Breast epithelium (tissue), 4 donors: ENCODE measurements at places on chromosomes 5 and 9. TPM values are rescaled to one million over a fixed set of nuclear protein-coding genes. Genes with fewer than 3 reads are reported as not detected.

DNA sequence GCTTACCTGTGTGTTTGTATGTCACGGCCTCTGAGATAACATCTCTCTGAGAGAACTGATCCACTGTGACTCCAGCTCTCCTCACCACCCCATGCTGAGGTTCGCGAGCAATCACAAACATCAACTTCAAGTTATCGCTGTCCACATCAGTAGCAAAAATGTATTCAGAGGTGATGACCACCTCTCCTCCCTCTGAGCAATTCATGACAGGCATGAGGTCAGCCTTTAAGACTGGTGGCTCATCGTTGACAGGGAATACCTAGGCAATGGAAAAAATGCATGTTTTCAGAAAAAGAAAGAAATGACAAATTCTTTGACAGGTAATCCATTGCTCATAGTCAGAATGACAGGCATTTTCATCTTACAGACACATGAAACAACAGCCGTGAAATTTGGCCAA is 90.3 kb upstream of the CER1 start:
- no peak overlapping the region for H3K4me3 ChIP-seq
- DNase-seq = no peak
- no peaks in the 10 kb centered on the region for H3K27me3 ChIP-seq
- no peaks in the 10 kb centered on the region for H3K4me1 ChIP-seq
- H3K36me3 ChIP-seq = no peaks in the 10 kb centered on the region

DNA sequence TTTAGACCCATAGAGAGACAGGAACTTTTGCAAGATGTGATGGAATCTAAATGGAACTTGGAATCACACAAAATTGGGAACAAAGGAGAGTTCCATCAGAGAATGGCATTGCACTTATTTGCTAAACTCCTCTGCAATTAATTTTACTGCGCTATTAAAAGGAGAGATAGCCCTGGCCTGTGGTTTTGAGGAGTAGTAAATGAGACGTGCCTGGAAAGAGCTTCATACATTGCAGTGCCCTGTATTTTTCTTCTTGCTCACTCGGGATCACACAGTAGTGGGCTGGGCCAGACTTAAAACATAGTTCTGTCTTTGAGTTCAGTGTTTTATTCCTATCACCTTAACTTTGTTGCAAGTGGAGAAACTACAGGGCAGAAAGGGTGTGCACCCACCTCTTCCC is 94.4 kb upstream of the SLC27A6 start:
- no peak for DNase-seq
- H3K4me1 ChIP-seq = no peaks in the 10 kb centered on the region
- no peak overlapping the region for H3K4me3 ChIP-seq
- no peak overlapping the region for H3K27ac ChIP-seq
- no peaks in the 10 kb centered on the region for H3K36me3 ChIP-seq

The LRRC26 gene
- total RNA-seq = not detected

- DNase-seq = no peak
- H3K4me1 ChIP-seq = peaks cover 26% of the 10 kb centered on the region
- H3K4me3 ChIP-seq = no peak overlapping the region
- H3K36me3 ChIP-seq = no peaks in the 10 kb centered on the region
- no peaks in the 10 kb centered on the region for H3K27me3 ChIP-seq
Observed at GRCh38 chr5:154473581-154474283, 4.3 kb downstream of the HAND1 start.

DNA sequence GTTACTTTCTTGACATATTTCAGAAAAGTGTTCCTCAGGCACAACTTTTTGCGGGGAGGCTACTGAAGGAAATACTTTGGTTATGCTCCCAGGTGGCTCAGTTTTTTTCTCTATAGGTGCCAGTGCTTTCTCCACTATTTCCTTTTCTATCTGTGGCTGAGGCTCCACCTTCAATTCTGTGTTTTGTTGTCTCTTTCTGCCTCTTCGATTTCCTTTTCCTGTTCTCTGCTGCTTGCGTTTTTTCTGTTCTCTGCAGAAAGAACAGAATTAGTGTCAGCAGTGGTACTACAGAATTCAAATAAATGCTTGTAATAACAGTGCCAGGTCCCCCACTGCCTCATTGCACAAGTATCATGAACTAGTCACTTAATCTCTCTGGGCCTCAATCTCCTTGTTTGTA is 7.0 kb downstream of the HEMGN start:
- no peaks in the 10 kb centered on the region for H3K36me3 ChIP-seq
- no peak for DNase-seq
- H3K27ac ChIP-seq = no peak overlapping the region
- H3K4me3 ChIP-seq = no peak overlapping the region
- H3K27me3 ChIP-seq = peaks cover 24% of the 10 kb centered on the region

The CDC42SE2 gene
- 39.4 TPM for total RNA-seq

- H3K4me1 ChIP-seq = no peaks in the 10 kb centered on the region
- no peak overlapping the region for H3K27ac ChIP-seq
- H3K36me3 ChIP-seq = no peaks in the 10 kb centered on the region
Observed at GRCh38 chr9:116490321-116490720, 196.8 kb upstream of the TRIM32 start.

The DOCK8 gene
- 20.8 TPM for total RNA-seq

The SLC6A7 gene
- total RNA-seq = 0.16 TPM

GRCh38 chr9:30519756-30520155 is 1864.7 kb upstream of the ACO1 start:
- no peak overlapping the region for H3K4me3 ChIP-seq
- no peak for DNase-seq
- H3K4me1 ChIP-seq = no peaks in the 10 kb centered on the region
- H3K36me3 ChIP-seq = no peaks in the 10 kb centered on the region

DNA sequence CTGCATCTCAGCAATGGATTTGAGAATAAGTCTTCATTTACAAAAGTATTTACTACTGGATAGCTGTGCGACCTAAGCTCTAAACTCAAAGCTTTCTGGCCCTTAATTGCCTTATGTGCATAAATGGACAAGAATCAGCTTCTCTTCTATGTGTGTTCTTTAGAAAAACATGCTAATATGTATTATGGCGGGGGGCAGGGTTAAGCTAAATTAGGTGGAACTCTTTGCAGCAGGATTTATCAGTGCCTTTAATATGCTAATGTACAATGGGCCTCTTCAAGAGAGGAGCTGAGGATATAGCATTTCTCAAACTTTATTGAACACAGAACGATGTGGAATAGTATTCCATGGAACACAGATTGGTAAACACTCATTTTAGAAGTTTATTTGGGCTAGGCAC is 10.0 kb upstream of the NIPAL4 start:
- no peak for DNase-seq
- no peaks in the 10 kb centered on the region for H3K36me3 ChIP-seq
- H3K4me1 ChIP-seq = no peaks in the 10 kb centered on the region
- no peak overlapping the region for H3K27ac ChIP-seq

The PDLIM4 gene
- 71.4 TPM for total RNA-seq

- no peaks in the 10 kb centered on the region for H3K27me3 ChIP-seq
- no peaks in the 10 kb centered on the region for H3K4me1 ChIP-seq
- H3K4me3 ChIP-seq = no peak overlapping the region
Observed at GRCh38 chr5:135007749-135008363, 26.2 kb downstream of the PITX1 start.

GRCh38 chr5:72377910-72378638 is 57.9 kb downstream of the PTCD2 start:
- no peak overlapping the region for H3K4me3 ChIP-seq
- no peak for DNase-seq
- peak overlapping the region; percentile 10 for H3K27ac ChIP-seq

The FBXO38 gene
- total RNA-seq = 80.9 TPM

GRCh38 chr5:159458217-159458711 is 128.0 kb upstream of the IL12B start:
- H3K27me3 ChIP-seq = peaks cover 9% of the 10 kb centered on the region
- no peak overlapping the region for H3K27ac ChIP-seq
- H3K4me1 ChIP-seq = no peaks in the 10 kb centered on the region
- H3K4me3 ChIP-seq = no peak overlapping the region
- no peak for DNase-seq

- no peak overlapping the region for H3K27ac ChIP-seq
- H3K4me3 ChIP-seq = no peak overlapping the region
- H3K27me3 ChIP-seq = no peaks in the 10 kb centered on the region
- H3K36me3 ChIP-seq = no peaks in the 10 kb centered on the region
- no peak for DNase-seq
Observed at GRCh38 chr9:6467006-6467625, 54.1 kb downstream of the UHRF2 start.

DNA sequence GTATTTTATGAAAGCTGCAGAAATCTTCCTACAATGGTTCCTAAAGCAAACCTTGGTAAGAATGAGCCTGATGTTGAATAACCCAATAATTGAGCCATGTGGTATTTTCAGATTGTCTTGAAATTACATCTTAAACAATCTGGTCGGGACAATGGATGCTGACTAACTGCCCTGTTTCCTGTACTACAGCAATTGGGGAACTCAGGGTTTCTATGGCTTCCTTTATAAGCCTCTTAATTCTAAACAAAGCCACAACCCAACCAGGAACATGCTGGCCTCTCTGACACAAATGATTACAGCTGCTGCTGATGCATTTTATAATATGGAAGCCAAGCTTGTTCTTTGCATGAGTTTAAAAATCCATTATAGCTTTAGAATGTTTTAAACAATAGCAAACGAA is 30.2 kb downstream of the PTPN3 start:
- no peaks in the 10 kb centered on the region for H3K4me1 ChIP-seq
- no peaks in the 10 kb centered on the region for H3K27me3 ChIP-seq
- no peak overlapping the region for H3K4me3 ChIP-seq
- no peak overlapping the region for H3K27ac ChIP-seq
- H3K36me3 ChIP-seq = no peaks in the 10 kb centered on the region

The ADAM19 gene
- total RNA-seq = 3.6 TPM

DNA sequence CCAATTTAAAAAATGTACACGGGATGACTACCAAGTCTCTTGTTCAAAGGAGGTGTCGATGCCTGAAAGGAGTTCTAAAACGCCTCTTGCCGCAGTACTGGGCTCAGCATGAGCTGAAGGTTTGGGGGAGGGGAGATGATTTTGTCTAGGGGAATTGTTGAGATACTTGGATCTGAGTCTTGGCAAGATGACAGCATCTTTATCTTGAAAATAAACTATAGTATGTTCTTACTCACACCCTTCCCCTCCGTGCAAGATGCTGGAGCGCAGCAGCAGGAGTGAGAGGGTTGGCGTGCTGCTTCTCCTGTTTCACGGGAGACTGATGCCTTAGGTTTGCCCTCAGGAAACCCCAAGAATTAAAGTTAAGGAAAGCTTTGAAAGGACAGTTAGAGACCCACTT is 47.3 kb downstream of the FAM78A start:
- no peak overlapping the region for H3K27ac ChIP-seq
- no peak overlapping the region for H3K4me3 ChIP-seq
- DNase-seq = no peak
- H3K27me3 ChIP-seq = no peaks in the 10 kb centered on the region
- H3K36me3 ChIP-seq = peaks cover 3% of the 10 kb centered on the region
- H3K4me1 ChIP-seq = no peaks in the 10 kb centered on the region

GRCh38 chr5:165836046-165836445 is 2330.6 kb downstream of the MAT2B start:
- no peaks in the 10 kb centered on the region for H3K27me3 ChIP-seq
- H3K4me3 ChIP-seq = no peak overlapping the region
- no peak for DNase-seq
- H3K4me1 ChIP-seq = no peaks in the 10 kb centered on the region

DNA sequence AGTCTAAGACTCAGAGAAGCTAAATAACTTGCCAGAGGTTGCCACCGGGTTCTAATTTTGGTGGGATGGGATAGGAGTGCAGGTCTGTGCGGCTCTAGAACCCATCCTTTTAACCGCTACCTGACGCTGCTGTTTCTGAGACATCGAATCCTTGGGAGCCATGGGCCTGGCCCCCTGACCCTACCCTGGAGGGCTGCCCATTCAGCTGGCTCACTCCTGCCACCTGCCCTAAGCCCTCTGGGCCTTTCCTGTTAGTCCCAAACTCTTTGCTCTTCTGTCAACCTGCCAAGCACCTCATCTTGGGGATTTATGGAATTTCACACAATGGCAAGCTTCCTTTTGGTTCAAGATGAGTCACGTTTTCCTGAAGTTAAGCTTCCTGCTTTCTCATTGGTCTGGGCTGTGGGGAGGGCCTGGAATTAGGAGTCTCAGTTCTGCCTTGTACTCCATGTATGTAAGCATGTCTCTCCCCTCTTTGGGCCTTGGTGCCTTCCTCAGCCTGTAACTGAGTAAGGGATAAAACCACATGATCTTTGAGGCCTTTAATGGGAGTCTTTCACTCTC is 26.6 kb downstream of the ENHO start:
- no peaks in the 10 kb centered on the region for H3K27me3 ChIP-seq
- no peak overlapping the region for H3K27ac ChIP-seq
- H3K4me3 ChIP-seq = no peak overlapping the region
- peaks cover 5% of the 10 kb centered on the region for H3K4me1 ChIP-seq
- H3K36me3 ChIP-seq = no peaks in the 10 kb centered on the region

- no peak overlapping the region for H3K27ac ChIP-seq
- H3K36me3 ChIP-seq = no peaks in the 10 kb centered on the region
- no peak for DNase-seq
- H3K4me3 ChIP-seq = no peak overlapping the region
- H3K4me1 ChIP-seq = no peaks in the 10 kb centered on the region
Observed at GRCh38 chr5:45110399-45110798, 301.7 kb downstream of the MRPS30 start.

DNA sequence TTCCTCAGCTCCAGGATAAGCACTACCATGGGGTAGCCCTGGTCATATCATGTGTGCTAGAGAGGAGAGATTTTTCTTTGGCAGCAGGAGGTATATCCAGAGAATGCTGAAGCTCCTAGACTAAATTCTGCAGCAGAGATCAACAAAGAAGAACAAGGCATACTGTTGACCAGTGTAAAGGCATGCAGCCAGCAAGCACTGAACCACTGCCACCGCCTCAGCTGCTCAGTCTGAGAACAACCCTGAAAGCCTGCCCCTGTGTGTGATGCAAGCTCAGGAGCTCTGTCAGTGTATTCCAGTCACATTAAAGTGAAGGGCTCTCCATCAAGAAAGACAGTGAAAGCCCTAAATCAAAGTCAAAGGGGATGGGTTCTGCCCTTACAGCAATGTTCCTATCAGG is 439.5 kb upstream of the CD180 start:
- H3K4me1 ChIP-seq = no peaks in the 10 kb centered on the region
- H3K36me3 ChIP-seq = no peaks in the 10 kb centered on the region
- H3K4me3 ChIP-seq = no peak overlapping the region
- H3K27ac ChIP-seq = no peak overlapping the region
- H3K27me3 ChIP-seq = no peaks in the 10 kb centered on the region
- DNase-seq = no peak

DNA sequence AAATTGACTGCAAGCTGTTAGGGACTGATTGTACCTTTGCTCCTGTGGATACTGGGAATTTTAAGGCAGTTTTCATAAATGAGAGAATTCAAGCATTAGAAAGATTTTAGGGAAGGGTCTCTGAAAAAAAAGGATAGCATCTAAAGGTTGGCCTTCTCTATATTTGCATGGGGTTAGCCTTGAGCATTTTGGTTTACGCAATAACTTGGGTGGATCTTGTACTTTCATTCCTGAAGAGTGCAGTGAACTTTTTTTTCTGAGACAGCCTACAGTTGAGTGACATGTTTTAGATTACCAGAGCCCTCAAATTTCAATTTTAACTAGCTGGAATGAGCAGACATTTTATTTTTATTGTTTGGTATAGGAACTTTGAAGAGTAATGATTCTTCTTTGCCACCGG is 91.6 kb upstream of the NR3C1 start:
- no peaks in the 10 kb centered on the region for H3K4me1 ChIP-seq
- no peaks in the 10 kb centered on the region for H3K36me3 ChIP-seq
- DNase-seq = no peak
- H3K4me3 ChIP-seq = no peak overlapping the region

The EIF4E1B gene
- not detected for total RNA-seq

- H3K27ac ChIP-seq = no peak overlapping the region
- H3K27me3 ChIP-seq = no peaks in the 10 kb centered on the region
- DNase-seq = no peak
- no peaks in the 10 kb centered on the region for H3K4me1 ChIP-seq
- H3K4me3 ChIP-seq = no peak overlapping the region
Observed at GRCh38 chr9:89730715-89731114, 125.9 kb downstream of the GADD45G start.

The PCDHB15 gene
- 1.6 TPM for total RNA-seq

The ASS1 gene
- total RNA-seq = 190 TPM
